ENCODE measurements at places on chromosomes 2 and 18. TPM values are rescaled to one million over a fixed set of nuclear protein-coding genes. Genes with fewer than 3 reads are reported as not detected.

The TMEM163 gene
- total RNA-seq: 2.4 TPM

DNA sequence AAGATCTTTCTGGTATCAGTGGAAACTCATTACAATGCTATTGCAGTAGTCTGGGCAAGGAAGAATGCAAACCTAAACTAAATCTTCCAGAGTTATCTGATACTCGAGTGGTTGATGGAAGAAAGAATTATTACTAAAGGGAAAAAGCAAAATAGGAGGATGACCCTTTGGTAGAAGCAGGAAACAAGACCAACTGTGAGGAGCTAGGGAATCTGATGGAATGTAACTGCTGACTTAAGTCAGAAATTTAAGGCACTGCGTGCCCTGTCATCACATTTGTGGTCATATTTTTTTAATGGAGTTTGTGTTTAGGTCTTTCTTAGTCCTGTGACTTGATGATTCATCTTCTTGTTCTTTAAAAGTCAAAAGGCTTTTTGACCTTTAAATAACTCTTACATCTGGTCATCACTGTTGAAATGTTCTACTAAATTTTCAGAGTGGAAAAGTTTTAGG is 36.5 kb upstream of the ARMC9 start:
- H3K4me3 ChIP-seq: no peak overlapping the region
- peak; percentile 79 for DNase-seq
- H3K36me3 ChIP-seq: peaks cover 25% of the 10 kb centered on the region
- H3K27ac ChIP-seq: peak overlapping the region; percentile 93

DNA sequence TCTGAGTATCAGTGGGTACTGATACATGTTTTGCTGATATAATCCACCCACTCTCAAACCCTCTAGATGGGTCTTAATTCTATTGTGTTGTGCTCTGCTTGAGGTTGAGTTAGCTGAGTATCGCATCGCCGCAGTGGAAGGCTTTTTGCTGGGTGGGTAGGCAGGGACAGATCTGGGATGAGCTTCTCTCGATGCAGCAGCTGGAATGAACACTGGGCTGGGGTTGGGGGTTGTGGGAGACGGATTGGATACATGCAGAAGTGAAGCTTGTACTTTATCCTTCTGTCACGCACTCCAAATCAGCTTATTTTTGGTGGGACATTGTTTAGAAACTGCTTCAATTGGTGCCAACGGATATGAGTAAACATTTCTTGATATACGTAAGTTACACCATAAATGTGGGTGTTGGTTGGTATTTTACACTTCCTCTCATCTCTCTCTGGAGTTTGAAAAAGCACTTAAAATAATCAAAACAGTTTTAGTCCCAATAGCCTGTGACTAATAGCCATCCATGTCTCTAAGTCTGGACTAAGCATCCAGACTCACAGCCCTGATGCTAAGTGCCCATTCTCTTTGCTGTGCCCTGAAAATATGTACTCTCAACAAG is 107.1 kb downstream of the POLE4 start:
- no peak overlapping the region for H3K27ac ChIP-seq
- no peaks in the 10 kb centered on the region for H3K27me3 ChIP-seq
- H3K4me1 ChIP-seq: no peaks in the 10 kb centered on the region
- no peaks in the 10 kb centered on the region for H3K36me3 ChIP-seq
- no peak for DNase-seq
- no peak overlapping the region for H3K4me3 ChIP-seq

DNA sequence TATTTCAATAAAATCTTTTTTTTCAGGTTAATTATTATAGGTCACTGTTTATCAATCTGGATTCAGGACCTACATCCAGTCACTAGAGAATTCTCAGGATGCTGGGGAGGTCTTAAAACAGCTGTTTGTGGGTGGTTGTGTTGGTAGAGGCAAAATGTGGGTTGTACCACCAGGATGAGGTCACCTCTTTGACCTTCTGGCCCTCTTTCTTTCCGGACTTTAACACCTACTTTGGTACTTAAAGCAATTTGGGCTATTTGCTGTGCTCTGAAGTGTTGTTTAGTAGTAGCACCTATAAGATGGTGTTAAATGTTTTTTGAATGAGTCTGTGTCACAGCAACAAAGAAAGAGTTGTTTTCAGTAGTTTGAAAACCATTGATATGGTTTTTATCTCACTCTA is 14.6 kb downstream of the EML4 start:
- no peak for DNase-seq
- H3K4me1 ChIP-seq: no peaks in the 10 kb centered on the region
- no peaks in the 10 kb centered on the region for H3K27me3 ChIP-seq
- H3K36me3 ChIP-seq: no peaks in the 10 kb centered on the region
- H3K4me3 ChIP-seq: no peak overlapping the region

GRCh38 chr2:213001297-213001910 is 150.0 kb downstream of the IKZF2 start:
- H3K36me3 ChIP-seq: no peaks in the 10 kb centered on the region
- no peaks in the 10 kb centered on the region for H3K4me1 ChIP-seq
- H3K4me3 ChIP-seq: no peak overlapping the region
- no peaks in the 10 kb centered on the region for H3K27me3 ChIP-seq
- DNase-seq: no peak

DNA sequence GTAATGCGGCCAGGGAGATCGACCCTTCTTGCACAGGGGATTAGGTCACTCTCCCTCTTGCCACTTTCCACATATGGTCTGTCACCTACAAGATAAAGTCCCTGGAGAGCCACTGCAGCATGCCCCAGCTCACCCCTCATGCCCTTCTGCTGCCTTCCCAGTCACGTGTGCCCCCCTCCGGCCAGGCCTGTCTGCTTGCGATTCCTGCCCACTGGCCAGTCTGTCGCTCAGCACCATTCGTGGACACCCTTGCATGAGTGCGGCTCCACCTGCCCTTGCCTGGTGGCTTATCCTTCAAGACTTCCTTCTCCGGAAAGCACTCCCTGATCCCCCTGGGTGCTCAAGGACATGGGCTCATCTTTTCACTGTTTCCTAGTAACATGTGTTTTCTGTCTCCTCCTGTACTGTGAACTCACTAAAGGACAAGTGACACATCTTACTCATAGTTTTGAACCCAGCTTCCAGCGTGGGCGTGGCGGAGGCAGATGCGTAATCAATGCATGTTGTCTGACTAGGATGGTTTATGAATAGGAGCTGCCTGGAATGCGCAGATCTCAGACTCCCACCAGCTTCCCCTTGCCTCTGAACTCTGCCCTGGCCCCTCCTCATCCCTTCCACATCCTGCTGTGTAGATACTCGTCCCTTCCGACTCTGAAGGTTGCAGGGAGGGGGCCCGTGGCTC is 7.8 kb upstream of the NT5DC4 start:
- no peak overlapping the region for H3K27ac ChIP-seq
- no peaks in the 10 kb centered on the region for H3K27me3 ChIP-seq
- no peak overlapping the region for H3K4me3 ChIP-seq
- DNase-seq: peak; percentile 38

- no peaks in the 10 kb centered on the region for H3K36me3 ChIP-seq
- no peaks in the 10 kb centered on the region for H3K4me1 ChIP-seq
- no peak overlapping the region for H3K27ac ChIP-seq
- no peaks in the 10 kb centered on the region for H3K27me3 ChIP-seq
- H3K4me3 ChIP-seq: no peak overlapping the region
Measured at GRCh38 chr18:35062408-35062807, 21.2 kb downstream of the MAPRE2 start.

- H3K36me3 ChIP-seq: no peaks in the 10 kb centered on the region
- no peak overlapping the region for H3K4me3 ChIP-seq
- H3K27me3 ChIP-seq: no peaks in the 10 kb centered on the region
- peak overlapping the region; percentile 48 for H3K27ac ChIP-seq
- peaks cover 10% of the 10 kb centered on the region for H3K4me1 ChIP-seq
Measured at GRCh38 chr2:130241041-130241707, 42.9 kb upstream of the TUBA3E start.
